ENCODE measurements at places on chromosomes 2 and 18.

- no peak for DNase-seq
Measured at GRCh38 chr2:4174796-4175195, 471.4 kb downstream of the DCDC2C start.

DNA sequence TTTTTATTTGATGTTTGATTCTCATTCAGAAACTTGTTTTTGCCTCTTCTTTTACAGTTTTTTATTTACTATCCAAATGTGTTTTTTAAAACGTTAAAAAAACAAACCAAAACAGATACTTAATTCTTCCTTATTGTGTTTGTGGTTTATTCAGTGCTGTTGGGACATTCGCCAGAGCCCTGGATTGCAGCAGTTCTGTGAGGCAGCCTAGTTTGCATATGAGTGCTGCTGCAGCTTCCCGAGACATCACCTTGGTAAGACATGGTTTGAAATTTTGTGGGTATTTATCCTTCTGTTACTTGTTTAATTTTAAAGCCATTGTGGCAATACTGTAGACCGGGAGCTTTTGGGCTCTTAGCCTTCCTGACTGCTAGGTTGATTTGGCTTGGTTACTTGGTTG, 91.2 kb downstream of the MTA3 start:
- no peak for DNase-seq

DNA sequence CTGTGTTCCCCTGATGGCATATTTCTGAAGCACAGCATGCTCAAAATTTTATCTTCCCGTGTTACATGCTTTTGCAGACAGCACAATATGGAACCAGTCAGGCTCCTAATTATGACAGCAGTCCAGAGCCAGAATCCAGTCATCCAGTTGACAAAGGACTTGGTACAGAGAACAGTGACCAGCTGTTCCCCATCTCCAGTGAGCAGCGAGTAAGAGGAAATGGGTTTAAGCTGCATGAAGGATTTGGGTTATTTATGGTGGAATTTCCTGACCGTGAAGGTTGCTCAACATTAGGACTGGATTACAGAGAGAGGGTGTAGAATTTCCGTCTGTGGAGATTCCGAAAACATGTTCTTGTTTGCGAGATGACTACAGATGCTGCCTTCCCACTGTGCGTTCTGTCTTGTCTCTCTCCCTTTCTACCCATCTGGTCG, 24.4 kb downstream of the SGPP2 start:
- no peak for DNase-seq

- no peak for DNase-seq
Measured at GRCh38 chr18:7871560-7872456, 304.7 kb downstream of the PTPRM start.

GRCh38 chr2:36441816-36442215, 86.2 kb downstream of the CRIM1 start:
- DNase-seq: no peak

GRCh38 chr2:74261204-74261864, 62.9 kb downstream of the MTHFD2 start:
- no peak for DNase-seq

DNA sequence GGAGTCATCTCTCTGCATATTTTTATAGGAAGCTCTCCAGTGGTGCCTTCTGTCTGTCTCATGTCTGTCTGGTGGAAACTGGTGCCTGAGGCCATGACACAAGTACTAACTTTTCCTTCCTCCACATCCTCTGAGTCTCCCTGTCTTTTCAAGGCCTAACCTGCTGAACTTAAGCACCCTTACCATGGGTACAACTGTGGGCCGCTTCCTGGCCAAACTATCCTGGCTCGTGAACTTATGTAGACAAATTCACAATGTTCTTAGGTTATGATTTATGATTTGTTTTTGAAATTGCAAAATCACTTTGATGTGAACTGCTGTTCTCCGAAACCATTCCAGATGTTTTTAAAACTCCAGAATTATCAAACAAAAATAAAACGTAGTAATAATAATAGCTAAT, 804.5 kb upstream of the POU3F3 start:
- DNase-seq: no peak

- no peak for DNase-seq
Measured at GRCh38 chr2:188119112-188119838, 172.4 kb upstream of the GULP1 start.

DNA sequence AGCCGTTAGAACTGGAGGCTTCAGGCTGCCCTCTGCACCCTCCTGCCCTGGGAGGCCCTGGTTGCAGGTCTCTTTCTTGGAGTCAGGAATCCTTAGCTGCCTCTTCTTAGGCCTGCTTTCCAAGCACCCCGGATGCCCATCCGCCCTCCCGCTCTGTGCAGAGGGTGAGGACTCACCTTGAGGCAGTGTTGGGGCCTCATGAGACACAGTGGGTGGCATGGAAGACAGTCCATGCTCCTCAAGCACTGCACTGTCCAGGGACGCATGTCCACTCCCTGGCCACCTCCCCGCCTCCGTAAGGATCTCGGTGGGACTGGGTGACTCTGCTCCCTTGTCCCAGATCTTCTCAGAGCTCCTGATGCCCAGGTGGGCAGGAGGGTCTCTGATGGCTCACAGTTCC, 5.7 kb upstream of the TRAF3IP1 start:
- no peak for DNase-seq

DNA sequence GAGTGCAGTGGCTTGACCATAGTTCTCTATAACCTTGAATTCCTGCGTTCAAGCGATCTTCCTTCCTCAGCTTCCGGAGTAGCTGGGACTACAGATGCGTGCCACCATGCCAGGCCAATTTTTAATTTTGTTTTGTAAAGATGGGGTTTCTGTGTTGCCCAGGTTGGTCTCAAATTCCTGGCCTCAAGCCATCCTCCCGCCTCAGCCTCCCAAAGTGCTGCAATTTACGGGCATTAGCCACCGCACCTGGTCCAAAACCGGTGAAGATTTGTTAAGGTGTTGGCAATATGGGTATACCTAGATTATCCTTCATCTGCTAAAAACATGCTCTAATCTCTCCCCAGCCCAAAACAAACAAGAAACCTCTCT, 1.3 kb upstream of the EIF2AK3 start:
- no peak for DNase-seq

- no peak for DNase-seq
Measured at GRCh38 chr18:51666763-51667191, 469.3 kb upstream of the MEX3C start.

Measured in AML-193 (cell line).